Stimulated activated CD4-positive, alpha-beta T cell treated with anti-CD3 and anti-CD28 coated beads, Interleukin-1b, Interleukin-23, amount 100 ng/mL, for 24 hours (primary cell): ENCODE measurements at places on chromosomes 4 and X.
A peak's percentile ranks its signal among the peaks of the same experiment; 100 is the strongest.

DNA sequence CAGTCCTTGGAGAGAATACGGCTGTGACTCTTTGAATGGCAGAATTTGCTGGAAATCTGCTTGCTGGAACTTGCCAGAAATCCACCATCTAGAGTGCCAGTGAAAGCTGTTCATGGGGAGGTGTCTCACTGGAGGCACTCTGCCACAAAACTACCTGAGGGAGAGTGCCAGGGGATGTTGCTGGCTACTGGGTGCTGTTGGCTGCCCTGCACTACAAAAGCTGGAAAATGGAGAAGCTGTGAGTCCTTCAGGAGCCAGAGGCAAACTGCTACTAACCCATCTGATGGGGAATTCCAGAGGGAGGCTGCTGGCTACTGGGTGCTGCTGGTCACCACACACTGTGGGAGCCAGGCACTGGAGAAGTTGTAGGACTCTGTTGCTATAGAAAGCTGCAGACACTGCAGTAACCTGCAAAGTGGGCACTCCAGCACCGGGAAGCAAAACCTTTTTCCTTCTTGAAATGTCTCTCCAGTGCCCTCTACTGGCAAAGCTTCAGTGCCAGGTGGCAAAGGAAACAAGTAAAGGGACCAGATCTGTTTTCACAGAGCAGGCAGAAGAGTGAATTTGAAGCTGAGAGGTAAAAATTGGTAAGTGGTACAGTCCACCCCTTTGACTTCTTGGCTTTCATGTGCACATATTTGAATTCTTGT is 47.8 kb upstream of the HSD17B10 start:
- DNase-seq, result no peak

- DNase-seq, result no peak
These were observed 50.1 kb downstream of the BCORL1 start for GRCh38 chrX:130032552-130032951.

- no peak for DNase-seq
These were observed 152.5 kb downstream of the DCTD start for GRCh38 chr4:182764642-182765041.

DNA sequence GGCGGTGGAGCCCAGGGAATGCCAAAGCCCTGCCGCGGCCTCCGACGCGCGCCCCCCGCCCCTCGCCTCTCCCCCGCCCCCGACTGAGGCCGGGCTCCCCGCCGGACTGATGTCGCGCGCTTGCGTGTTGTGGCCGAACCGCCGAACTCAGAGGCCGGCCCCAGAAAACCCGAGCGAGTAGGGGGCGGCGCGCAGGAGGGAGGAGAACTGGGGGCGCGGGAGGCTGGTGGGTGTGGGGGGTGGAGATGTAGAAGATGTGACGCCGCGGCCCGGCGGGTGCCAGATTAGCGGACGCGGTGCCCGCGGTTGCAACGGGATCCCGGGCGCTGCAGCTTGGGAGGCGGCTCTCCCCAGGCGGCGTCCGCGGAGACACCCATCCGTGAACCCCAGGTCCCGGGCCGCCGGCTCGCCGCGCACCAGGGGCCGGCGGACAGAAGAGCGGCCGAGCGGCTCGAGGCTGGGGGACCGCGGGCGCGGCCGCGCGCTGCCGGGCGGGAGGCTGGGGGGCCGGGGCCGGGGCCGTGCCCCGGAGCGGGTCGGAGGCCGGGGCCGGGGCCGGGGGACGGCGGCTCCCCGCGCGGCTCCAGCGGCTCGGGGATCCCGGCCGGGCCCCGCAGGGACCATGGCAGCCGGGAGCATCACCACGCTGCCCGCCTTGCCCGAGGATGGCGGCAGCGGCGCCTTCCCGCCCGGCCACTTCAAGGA is at the start of gene FGF2:
Gene FGF2, plus strand, starts transcription at position 279 of the 705 bp plus-strand sequence. Its CDS starts 344 bp downstream, at position 623.
- no peak for DNase-seq

GRCh38 chr4:150395872-150396271 is 186.1 kb upstream of the MAB21L2 start:
- DNase-seq, result peak; percentile 0

- DNase-seq, result no peak
These were observed 109.3 kb upstream of the KLHL13 start for GRCh38 chrX:118225711-118226428.

DNA sequence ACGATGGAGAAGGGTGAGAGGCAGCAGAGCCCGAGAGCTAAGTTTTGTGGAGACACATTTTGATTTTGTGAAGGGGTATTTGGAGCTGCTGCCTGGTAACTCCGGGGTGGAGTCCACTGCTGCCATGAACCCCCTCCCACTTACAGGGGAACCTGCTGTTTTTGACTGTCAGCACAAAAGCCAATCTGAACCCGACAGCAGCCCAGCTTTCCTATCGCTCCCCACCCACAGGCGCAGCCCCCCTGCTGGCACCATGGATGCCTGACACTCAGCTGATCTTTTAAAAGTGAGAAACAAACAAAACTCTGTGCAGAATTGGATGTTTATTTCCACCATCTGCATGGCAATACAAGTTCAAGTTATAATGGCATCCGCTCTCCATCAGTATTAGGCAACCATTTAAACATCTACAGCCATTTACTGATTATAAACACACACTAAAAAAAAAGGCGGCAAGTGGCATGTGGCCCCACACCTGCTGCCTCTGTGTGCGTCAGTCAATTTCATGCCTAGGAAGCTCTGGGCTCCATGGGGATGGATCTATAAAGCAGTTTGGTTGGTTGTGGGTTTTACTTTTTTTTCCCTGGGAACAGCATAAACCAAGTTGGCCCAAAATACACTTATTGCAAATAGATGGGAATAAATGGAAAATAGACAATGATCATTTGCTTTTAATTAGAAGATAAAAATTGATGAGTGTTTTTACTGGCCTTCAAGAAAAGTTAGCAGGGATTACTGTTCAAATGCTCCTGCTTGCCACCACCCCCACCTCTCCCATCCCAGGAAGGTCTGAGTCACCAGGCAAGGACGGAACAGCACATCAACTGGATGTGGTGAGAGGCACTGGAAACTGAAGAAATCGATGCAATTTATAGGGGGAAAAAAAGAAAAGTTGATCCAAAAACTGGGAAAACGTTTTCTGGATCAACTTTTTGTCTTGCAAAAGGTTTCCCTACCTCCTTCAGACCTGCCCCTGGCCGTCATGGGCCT is 46.0 kb downstream of the SEPSECS start:
- DNase-seq, result no peak

GRCh38 chr4:170374770-170375169 is 285.0 kb upstream of the AADAT start:
- DNase-seq, result no peak

DNA sequence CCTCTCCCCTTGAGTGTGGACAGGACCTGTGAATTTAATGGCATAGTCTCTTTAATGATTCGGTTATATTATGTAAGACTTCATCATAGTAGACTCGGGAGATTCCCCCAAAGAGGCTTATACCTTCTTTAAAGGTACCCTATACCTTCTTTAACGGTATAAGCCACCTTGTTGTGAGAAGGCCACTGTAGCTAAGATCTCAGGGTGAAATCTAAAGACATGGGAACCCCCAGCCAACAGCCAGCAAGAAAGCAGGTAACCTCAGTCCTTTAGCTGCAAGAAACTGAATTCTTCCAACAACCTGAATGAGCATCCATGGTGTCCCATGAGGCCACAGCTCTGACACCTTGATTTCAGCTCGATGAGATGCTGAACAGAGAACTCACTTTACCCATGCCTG is 931 bp downstream of the DDX60 start:
- no peak for DNase-seq

- no peak for DNase-seq
These were observed 16.8 kb downstream of the CT47C1 start for GRCh38 chrX:119089619-119090018.

- DNase-seq, result no peak
These were observed 8.4 kb upstream of the BST1 start for GRCh38 chr4:15694431-15694830.

DNA sequence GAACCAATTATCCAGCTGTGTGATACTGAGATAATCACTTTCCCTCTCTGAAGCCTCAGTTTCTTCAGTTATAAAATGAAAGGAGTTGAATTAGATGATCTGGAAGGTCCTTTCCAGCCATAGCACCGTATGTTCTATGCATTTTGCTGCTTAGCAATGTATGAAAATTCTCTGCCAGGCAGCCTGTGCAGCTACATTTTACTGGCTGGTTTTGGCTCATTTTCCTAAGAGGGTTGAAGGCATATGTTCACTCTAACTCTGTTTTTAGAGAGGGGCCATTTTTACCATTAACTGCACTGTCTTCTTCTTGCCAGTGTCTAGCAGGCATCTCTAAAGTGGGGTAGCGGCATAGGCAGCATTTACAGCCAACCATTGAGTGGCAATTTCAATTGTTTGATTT is 26.1 kb downstream of the TRPC5 start:
- no peak for DNase-seq

- DNase-seq, result no peak
These were observed at the start of gene SRPX2 for GRCh38 chrX:100643956-100644860. Gene SRPX2 (plus strand): TSS chrX:100644199. CDS start chrX:100646323, 2,124 bp downstream.

DNA sequence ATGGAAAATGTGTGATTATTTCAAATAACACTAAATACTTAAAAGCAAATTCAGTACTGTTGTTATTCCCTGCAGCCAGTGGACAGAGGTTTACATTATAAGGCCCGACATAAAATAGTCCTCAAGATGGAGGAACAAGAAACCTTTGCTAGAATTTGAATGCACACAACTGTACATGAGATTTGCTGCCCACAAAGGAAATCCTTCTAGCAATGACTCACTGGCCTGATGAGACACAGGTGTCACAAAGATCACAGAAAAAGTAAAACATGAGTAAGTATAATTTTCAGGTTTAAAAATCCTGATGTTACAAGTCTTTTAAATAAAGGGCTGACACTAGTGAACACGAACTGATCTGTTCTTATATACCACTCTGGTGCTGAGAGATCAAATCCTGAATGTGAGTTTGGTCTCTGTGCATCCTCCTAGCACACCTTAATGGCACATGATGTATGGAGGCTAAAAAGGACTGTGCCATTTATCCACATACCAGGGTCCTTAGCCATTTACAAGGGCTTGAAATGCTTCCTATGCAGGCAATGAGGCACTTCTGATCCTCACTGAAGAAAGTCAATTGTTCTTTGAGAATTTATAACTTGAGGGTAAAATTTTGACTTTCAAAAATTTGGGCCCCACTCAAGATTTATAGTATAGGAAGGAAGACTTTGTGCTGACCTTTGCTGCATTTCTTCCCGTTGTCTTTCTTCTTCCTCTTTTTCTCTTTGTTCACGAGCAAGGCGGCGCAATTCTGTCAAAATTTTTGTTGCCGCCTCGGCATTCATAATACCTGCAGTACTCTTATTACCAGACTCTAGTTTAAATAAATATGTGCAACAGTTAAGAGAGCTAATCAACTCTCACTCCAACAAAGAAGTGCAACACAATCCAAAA is 23.0 kb downstream of the MAP7D3 start:
- no peak for DNase-seq

DNA sequence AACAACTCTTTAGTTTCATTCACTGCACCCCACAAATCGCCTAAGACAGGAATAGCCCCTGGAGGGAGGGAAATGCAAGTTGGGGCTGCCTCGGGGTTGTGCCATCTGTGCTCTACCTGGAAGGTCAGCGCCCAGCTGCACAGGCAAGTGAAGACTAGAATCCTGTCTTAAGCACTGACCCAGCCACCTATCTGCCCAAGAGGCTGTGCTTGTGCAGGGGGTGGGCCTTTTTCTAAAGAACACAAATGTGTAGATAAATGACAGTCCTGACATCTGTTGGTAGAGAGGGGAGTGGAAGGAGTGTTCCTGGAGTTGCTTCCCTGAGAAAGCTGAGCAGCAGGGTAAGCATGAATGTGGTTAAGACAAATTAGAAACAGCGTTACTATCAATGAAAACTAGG is 15.7 kb downstream of the ZNF518B start:
- DNase-seq, result no peak

DNA sequence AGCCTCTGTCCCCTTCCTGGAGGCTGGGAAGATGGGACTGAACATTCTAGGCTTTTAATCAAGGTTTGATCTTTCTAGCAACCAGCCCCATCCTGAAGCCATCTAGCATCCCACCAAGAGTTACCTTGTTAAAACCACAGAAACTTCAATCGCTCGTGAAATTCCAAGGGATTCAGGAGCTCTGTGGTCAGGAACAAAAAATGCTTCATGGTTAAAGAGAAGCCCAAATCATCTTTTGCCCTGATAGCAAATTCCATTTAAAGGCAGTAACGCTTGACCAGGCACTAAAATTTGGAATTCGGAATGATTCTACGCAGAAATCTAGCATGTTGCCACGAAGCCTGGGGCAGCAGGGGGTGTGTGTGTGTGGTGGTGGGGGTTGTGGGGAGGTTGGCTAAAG is 47.8 kb downstream of the CASP6 start:
- DNase-seq, result no peak

- DNase-seq, result no peak
These were observed 19.0 kb upstream of the SYTL4 start for GRCh38 chrX:100750883-100751282.

- no peak for DNase-seq
These were observed 59.9 kb downstream of the RTL9 start for GRCh38 chrX:110418316-110419235.

GRCh38 chr4:175129797-175130196 is 211.6 kb downstream of the ADAM29 start:
- no peak for DNase-seq

- DNase-seq, result no peak
These were observed 383 bp downstream of the PCYT1B start for GRCh38 chrX:24646745-24647182.

DNA sequence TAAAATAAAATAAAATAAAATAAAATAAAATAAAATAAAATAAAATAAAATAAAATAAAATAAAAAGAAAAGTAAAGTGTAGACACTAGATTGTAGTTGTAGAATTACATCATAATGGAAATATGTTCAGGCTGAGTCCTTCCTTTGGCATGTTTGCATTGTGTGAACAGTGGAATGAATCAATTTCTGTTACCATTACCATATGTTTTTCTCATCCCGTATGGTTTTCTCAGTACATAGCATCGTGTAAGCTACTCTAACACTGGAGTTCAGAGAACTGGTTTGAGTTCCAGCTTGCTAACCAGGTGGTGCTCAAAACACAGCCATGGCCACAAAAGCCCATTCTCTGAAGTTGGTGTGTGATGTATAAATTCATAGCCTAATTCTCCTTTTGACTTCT is 45.9 kb downstream of the USP11 start:
- DNase-seq, result no peak

DNA sequence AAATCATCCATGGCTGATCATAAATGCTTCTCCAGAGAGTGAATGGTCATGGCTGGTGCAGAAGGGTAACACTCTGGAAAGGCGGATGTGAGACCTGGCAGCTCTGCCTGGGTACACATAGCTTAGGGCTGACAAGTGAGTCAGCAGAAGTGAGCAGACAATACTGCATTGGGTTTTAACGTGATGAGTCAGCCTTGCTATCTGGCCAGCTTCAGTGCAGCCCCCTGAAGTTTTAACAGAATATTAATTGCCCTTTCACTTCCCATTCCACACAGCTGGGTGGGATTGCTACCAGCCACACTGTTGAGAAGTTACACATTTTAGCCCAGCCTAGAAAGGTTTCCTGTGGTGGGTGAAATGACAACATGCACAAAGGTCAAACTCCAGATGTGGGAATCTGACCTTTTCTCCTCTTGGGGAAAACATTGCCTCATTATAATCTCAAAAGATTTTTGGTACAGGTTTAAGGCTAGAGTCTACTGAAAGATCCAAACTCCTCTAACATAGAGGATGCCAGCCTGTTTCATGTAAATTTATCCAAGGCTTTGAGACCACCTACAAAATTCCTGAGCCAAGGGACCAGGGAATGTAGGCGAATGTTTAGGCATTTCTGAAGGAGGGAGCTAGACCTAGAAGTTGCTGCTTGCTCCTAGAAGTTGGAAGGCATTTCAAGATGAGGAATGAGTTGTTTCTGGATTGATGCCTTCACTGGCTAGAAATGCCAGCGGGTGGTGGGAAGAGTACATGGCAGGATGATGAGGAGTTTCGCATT is 230.3 kb upstream of the PGRMC2 start:
- DNase-seq, result no peak

- DNase-seq, result no peak
These were observed 2.0 kb downstream of the ARHGAP36 start for GRCh38 chrX:131060147-131060546.
